Hippocampal formation (tissue), 2 donors: ENCODE measurements at places on chromosomes 6 and 20.

GRCh38 chr20:49813305-49813974 lies 812 bp downstream of the SLC9A8 start:
- no peak for DNase-seq

DNA sequence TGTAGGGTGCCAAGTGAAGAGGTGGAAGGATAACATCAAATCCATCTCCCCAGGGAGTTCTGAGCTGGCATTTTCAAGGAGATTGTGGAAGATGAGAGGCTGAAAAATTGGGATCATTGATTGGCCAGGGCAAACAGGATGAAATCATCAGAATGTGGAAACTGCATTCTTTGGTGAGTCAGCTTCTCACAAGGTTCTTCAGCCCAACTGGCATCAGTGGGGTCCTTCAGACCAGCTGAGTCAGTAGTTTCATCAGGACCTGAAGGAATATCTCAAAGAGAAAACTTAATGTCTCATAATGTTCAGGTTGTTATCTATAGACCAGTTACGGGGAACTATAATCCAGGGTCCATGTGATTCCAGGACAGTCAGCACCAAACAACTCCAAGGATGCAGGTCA lies 195.8 kb downstream of the HAO1 start:
- no peak for DNase-seq

DNA sequence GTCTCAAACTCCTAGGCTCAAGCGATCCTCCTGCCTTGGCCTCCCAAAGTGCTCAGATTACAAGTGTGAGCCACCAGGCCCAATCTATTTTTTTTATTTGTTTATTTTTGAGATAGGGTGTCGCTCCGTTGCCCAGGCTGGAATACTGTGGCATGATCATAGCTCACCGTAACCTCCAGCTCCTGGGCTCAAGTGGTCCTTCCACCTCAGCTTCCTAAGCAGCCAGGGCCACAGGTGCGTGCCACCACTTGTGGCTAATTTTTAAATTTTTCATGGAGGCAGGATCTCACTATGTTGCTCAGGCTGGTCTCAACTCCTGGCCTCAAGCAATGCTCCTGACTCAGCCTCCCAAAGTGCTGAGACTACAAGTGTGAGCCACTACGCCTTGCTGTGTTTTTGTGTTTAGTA lies 9.8 kb downstream of the KIF3B start:
- DNase-seq = no peak

GRCh38 chr6:113169484-113169883 lies 687.7 kb upstream of the MARCKS start:
- DNase-seq = no peak

GRCh38 chr6:18277237-18278006 lies 13.1 kb upstream of the DEK start:
- no peak for DNase-seq

DNA sequence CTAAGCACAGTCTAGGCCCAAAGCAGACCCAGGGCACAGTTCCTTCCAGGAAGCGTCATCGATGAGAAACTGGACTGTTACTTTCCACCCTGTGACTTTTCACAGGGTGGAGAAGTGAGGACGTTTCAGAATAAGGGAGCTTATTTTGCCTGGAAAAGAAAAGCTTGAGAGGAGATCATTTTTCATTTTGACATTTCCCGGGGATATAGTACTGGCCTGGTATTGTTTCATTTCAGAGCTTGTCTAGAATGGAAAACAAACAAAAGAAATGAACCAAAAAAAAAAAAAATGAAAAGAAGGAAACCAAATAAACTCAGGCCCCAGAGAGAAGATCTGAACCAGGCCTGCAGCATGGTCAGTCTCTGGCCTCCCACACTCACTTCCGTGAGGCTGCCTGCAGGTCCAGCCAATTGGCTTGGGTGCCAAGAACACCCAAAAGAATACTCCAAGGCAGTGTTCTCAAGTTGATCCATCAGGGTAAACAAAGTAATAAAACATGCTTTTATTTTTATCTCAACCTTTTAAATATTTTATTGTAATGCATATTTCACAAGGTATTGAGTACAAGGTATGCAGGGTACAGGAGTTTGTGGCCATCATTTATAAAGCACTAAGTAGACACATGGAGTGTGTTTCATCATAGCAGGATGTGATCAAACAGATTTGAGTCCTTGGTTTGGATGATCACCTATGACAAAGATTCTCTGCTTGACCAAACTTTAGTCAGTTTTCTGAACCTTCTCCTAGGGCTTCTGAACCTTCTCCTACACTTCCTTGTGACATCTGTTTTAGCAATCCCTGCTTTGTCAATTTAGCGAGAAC lies 176.9 kb upstream of the GGTLC1 start:
- DNase-seq = no peak

- DNase-seq = no peak
Measured at GRCh38 chr6:110217266-110217665, 37.0 kb downstream of the CDC40 start.

DNA sequence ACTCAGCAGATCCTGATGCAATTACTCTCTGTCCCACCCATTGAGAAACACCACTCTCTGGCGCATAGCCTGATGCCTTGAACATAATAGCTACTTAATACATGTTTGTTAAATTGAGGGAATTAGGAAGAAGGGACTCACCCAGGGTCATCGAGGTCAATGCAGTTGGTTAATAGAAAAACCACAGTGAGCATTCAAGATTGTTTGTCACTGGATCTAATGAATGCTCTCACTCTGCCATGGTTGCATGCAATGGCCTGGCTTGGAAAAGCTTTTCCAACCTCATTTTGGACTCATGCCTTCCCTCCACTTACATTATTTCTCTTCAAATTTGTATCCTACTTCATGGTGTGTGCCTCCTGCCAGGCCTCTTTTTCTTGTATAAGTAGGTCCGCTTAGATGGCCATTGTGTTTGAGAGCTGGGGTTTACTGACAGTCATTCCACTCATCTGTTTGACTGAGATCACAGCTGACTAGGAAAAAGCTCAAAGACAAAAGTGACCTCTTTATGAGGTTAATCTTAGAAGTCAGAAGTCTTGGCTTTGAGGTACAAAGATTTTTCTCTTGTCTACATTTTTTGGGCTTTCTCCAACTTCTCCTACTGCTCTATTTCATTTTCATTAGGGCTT lies 154.8 kb upstream of the RAB32 start:
- DNase-seq = no peak

DNA sequence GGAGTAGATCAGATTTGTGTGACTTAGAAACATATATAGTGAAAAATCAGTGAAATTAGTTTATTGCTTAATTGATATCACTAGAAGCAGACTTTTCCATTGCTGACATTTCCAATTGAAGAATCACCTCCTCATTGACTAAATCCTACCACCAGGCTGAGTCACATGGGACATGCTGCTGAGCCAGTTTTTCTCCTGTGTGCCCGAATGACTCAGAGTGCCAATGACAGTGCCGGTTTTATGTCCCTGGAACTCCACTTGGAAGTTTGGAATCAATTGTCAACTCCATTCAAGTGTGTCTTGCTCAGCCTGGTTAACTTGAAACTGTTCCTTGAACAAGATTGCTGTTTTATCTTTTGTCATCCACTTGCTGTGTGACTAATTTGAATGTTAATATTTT lies 316.1 kb upstream of the PRDM1 start:
- no peak for DNase-seq

- no peak for DNase-seq
Measured at GRCh38 chr6:91045161-91045560, 458.3 kb upstream of the MAP3K7 start.

DNA sequence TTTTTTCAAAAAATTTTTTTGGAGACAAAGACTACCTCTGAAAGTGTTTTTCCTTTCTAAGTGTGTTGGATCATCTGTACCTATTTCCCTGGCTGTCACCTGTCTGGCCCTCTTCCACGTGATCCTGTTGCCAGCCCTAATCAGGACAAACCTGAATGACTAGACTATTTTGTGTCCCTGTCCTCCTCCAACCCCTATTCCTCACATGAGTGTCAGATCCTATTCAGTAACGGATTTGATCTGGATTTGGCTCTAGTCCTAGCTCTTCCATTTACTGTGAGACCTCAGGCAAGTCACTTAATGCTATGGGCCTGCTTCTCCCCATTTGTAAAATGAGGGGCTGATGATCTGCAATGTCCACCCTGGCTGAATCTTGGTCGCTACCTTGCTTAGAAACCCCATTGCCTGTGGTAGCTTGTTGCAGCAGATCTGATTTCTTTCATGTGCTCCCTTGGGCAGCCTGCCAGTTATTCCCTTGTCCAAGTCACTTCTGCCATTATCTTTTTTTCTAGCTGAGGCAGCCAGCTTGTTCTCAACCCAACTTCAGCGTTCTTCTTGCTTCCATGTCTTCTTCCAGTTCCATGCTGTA lies 4.8 kb downstream of the PHF20 start:
- DNase-seq = peak; percentile 4

- DNase-seq = no peak
Measured at GRCh38 chr20:63335711-63336110, 25.4 kb downstream of the CHRNA4 start.

DNA sequence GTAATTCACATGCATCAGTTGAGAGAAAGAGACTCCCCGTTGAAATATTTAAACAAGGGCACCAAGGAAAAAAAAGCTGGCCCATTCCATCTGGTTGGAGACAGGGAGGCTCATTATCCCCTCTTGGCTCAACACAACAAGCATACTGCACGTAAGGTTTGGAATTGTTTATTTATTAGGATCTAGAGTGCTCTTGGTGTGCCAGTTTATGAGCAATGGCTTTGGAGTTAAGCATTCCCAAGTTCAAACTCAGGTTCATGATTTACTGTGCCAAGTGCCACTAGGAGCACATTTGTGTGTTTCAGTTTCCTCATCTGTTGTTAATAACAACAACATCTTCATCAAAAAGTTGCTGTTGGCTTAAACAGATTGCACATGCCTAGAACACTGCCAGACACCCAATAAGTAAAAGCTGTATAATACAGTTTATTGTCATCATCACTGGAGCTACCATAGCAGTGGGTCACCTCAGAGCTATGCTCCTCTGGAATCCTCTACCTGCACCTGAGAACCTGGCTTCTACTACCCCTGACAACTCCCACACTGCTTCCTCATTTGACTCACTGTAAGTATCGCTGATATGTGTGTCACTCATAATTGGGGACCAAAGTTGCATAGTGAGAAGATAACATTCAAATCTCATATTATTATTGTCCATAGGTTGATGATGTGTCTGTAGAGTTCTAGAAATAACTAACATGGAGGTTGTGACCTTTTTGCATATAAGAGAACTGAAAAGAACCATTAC lies 5.4 kb downstream of the SLC17A3 start:
- DNase-seq = no peak

DNA sequence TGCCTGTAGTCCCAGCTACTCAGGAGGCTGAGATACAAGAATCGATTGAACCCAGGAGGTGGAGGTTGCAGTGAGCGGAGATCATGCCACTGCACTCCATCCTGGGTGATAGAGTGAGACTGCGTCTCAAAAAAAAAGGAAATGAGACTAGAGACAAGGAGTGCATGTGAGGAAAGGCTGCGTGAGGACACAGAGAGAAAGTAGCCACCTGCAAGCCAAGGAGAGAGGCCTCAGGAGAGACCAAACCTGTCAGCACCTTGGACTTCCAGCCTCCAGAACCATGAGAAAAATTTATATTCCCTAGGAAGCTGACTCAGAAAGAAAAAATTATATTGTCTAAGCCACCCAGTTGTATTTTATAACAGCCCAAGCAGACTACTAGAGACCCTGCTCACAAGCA lies 7.4 kb upstream of the BEND3 start:
- DNase-seq = no peak

DNA sequence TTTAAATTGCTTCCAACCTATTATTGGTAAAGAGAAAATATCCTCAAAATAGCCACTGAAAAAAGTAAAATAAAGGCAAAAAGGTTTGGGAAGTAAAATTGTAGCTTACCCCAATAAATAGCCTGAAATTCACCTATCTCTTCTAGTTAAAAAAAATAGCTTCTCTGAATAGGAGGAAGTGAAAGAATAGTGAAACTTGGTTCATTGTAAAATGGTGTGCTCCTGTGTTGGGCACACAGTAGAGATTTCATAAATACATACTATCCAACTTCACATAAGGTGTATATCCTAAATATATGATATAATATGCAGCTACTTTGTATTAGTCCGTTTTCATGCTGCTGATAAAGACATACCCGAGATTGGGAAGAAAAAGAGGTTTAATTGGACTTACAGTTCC lies 45.3 kb downstream of the CDK19 start:
- no peak for DNase-seq

- no peak for DNase-seq
Measured at GRCh38 chr20:24698706-24699206, 229.3 kb downstream of the SYNDIG1 start.

DNA sequence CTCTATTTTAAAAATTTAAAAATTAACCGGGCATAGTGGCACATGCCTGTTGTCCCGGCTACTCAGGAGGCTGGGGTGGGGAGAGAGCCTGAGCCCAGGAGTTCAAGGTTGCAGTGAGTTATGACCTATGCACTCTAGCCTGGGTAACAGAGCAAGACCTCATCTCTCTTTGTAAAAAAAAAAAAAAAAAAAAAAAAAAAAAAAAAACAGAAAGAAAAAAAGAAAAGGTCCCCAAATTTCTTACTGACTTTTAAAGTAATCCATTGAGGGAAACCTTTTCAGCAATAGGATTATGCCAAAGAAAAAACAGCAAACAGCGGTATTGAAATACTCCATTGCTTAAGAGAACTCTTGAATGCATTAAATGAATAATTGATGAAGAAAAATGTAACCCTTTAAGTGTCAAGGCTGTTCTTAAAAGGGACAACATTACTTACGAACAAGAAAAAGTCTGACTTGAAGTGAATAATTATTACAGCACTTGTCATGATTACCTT lies 6.0 kb upstream of the DNAAF9 start:
- DNase-seq = no peak
